Fibroblast of lung (primary cell): ENCODE measurements at places on chromosomes 13 and 19.

GRCh38 chr19:38650911-38651584 lies 3.6 kb downstream of the ACTN4 start:
- peak; percentile 94 for DNase-seq

DNA sequence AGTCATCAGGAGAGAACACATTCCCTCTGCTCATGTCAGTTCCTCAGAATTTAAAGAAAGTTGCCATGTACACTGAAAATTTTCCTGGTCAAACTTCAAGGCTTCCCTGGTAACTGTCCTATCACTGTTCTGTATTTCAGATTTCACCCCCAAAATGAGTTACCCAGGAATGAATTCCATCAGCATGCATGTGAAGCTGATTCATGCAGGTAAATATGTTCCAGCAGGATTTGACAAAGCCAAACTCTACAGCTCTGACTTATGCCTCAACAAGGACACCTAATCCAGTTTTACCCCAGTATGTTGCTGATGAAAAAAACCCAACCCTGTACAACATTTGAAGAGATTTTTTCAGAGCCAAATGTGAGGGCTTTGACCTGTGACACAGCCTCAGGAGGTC lies 21.5 kb downstream of the LIG4 start:
- DNase-seq = no peak

DNA sequence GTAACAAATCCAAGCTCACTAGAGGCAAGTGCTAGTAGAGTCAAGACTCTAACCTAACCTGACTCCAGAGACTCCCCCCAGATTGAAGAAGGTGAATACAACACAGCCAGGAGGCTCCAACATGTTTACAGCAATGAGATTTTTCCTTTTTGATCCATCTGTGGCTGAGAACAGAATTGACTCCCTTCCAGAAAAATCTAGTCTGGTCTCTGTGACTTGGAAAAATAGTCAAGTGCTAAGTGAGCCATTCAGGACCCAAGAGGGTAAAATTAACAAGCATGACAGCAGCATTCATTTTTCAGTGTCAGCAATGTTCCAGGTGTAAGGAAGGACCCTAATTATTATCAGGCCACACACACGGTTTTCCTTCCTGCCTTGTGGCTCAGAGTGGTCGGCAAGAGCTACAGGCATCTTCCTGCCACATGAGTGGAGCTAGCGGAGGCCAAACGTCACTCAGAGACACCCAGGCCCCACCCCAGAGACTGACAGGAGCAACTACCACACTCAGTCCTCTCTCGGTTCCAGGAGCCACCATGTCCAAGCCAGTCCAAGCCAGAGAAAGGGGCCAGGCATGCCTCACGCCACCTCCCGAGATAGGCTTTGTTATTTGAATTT lies 395.1 kb downstream of the FOXO1 start:
- no peak for DNase-seq

DNA sequence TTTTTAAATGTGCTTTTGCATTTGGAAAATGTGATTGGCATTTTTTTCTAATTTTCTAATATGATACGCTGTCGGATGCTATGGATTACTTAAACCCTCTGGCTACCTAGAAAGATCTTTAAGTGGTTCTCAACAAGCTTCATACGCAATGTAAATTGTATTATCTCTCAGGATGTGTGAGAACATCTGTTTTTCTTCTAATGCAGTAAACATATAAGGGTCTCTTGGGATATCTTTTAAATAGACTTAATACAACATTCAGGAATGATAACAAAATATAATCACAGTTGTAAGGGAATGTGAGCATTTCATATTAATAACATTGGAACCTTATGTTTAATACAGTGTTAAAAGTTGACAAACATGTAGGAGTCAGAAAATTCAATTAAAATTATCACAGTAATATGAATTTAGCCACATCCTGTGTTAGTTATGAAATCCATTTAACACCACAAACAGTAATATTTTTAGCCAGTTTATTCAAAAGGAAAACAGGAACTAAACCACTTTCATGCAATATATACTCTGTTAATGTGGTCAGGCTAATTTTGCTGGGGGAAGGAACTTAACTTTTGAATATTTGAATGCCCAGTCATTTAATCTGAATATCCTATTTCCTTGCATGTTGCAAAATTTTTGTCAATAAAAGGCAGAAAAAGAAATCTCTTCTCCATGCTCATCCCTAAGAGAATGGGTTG lies 15.0 kb upstream of the ALOX5AP start:
- DNase-seq = no peak

DNA sequence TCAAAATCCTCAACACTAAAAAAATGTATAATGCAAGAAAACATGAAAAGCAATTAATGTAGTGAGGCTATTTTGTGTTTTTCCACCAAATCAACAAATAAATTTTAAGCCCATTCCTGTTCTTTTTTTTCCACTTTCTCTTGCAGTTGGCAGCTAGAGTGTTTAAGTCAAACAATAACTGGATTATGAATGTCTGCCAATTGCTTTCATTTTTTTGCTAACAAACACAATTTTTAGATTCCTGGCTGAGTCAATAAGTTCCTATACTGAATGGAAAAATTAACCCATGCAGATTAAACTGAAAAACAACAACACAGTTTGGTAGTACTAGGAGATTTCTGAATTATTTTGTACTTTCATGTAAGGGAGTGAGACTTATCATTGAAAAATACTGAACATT lies 232.4 kb downstream of the SLITRK5 start:
- DNase-seq = no peak

DNA sequence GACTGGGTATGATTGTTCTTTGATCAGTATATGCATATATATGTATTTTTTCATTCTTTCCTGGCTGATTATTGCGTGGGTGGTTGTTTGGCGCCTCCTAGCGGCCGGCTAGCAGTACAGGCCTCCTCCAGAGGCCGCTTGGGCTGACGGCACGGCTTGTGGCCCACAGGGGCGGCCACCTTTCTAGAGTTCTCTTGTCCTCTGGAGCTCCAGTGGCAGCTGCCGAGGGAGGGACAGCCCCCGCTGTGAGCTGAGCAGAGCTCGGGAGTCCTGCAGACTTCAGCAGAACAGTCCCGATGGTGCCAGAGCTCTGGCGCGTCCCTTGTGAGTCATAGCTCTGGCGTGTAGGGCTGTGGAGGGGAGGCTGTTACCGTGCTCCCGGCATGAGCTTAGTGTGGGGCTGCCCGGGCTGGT lies 22.5 kb upstream of the ZNF429 start:
- peak; percentile 24 for DNase-seq

- DNase-seq = no peak
Observed at GRCh38 chr19:51559240-51559639, 11.8 kb upstream of the ZNF175 start.

- no peak for DNase-seq
Observed at GRCh38 chr13:21761770-21762169, 90.9 kb downstream of the FGF9 start.

DNA sequence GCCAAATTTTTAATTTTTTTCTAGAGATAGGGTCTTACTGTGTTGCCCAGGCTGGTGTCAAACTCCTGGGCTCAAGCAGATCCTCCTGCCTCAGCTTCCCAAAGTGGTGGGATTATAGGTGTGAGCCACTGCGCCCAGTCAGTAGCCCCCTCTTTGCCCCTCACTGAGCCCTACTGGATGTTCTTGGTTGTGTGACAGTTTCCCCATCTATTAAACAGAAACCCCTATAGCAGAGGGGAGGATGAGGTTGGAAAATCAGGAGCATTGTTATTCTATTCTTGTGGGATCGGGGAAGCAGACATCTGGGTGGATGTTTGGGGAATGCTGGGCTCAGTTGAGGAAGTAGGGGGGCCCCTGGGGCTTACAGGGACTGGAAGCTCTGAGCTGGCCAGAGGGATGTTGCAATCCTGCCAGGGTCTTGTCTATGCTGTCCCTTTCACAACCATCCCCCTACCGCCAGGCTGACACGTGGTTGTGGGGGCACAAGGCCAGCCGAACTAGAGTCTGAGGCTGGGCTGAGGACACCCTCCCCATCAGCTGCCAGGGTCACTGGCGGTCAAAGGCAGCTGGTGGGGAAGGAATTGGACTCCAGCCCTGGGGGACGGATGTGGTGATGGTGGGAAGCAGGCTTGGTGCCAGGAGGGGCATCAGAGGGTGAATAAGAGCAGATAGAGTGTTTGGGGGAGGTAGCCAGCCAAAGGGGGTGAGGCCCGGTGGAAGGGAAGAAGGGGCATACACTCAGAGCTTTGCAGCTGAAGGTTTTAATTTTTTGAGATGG lies 10.9 kb downstream of the APOC1 start:
- DNase-seq = peak; percentile 91

GRCh38 chr13:87058786-87059329 lies 612.3 kb upstream of the SLITRK5 start:
- no peak for DNase-seq

DNA sequence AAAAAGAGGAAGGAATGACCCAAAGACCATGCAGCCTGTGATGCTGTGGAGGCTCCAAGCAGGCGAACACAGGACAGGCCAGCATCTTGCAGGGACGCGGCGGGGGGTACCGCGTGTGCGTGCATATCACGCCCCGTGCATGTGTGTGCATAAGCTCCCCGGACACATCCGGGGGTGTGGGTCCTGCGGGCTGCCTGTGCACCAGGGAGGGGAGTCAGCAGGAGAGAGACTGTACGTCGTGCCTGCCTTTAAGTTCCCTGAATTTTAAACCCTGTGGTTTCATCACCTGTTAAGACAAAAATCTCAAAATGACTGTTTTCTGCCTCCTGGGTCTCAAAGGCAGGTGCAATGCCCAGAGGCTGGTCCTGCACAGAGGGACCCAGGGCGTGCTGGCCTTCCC lies 16.6 kb downstream of the ADAT3 start:
- DNase-seq = no peak

GRCh38 chr19:47296036-47296435 lies 13.6 kb upstream of the C5AR1 start:
- peak; percentile 80 for DNase-seq

DNA sequence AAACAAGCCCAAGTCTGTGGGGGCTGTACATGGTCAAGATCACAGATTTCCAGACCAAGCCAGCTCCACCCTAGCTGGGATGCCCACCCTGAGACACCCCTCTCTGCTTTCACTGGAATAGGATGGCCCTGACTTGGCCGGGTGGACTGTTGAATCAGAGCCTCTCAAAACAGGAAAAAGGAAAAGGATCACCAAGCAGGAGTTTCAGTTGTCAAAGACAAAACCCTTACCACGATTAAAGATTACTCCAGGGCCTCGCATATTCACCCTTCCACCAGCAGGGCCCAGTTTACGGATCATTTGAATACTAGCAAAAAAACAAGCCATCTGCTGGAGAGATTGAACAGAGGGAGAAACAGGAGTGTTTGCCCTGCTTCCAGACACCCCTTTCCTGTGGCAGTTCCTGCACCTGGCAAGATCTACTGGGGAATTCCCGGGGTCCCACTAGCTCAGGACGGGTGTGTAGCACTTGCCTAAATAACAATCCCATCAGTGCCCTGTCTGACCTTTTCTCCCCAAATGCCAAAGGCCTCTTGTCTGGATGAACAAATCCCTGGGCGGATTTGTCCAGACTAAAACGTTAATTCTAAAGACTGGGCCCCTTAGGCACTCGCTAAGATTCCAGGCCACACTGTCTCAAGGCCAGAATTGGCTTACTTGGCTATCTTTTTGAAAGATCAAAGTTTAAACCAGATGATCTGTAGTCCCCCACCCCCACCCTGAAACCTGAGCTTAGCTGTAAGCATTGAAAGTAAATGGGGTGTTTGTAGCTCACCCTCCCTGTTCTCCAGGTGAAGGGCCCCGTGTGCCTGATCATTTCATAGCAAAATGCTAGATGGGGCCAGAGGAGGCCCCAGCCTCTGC lies 38.4 kb downstream of the ACTN4 start:
- peak; percentile 69 for DNase-seq

- DNase-seq = peak; percentile 24
Observed at GRCh38 chr13:25840261-25840660, 211.6 kb downstream of the SHISA2 start.

DNA sequence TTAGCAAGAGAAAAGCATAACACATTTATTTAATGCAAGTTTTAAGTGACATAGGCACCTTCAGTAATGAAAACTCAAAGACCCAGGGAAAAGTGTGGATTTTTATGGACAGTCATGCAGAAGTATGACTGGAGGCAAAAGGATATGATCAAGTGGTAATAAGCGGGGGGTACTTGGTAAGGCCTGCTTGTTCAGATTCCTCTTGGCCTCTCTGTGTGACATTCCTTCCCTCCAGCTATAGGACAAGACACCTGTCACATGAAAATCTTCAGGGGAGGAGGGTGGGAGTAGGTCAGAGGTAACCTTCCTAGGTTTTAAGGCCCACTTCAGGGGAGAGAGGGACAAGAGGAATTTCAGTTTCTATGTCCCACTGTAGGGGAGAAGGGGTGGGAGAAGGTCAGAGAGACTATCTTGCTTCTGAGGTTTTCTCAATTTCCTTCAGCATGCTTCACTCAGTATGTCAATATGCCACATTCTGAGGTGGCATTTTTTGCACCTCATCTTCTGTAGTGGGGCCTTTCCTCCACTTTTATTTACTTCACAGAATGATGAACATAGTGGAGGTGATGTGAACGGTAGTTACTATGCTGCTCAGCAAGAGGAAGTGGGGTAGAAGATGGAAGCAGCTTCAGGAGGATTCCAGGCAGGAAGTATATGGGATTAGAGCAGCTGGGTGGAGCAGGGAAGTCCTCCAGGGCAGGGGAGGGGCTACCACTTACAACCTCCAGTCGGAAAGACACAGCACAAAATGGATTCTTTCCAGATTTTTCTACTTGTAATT lies 73.2 kb upstream of the RFC3 start:
- DNase-seq = no peak

GRCh38 chr13:83975655-83976165 lies 93.4 kb upstream of the SLITRK1 start:
- no peak for DNase-seq

DNA sequence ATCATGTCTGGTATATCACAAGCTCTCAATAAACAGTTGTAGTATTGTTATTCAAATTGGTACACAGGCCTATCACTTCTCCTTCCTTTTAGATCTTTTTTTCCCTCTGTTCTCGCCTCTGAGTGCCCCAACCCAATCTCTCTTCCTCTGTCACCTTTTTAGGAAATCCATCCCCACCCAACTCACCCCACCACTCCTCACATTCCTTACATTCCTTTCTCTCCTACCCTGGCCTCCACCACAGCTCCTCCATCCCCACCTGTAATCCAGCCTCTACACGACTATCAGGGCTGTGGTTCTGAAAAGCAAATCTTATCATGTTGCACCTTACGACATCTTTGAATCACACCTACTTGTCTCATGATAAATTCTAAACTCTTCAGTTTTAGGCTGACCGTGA lies 545.4 kb upstream of the GPC6 start:
- DNase-seq = no peak
